ENCODE measurements at places on chromosomes 12 and 14. TPM values are rescaled to one million over a fixed set of nuclear protein-coding genes. Genes with fewer than 3 reads are reported as not detected.
A peak's percentile ranks its signal among the peaks of the same experiment; 100 is the strongest.

RNASE8 gene
- not detected for polyA plus RNA-seq

TSPAN19 gene
- 0.94 TPM for polyA plus RNA-seq

DAO gene
- polyA plus RNA-seq: 1.3 TPM

SLC35E3 gene
- 17.1 TPM for polyA plus RNA-seq

ABCD2 gene
- polyA plus RNA-seq: 0.04 TPM

PRB2 gene
- polyA plus RNA-seq: not detected

CEP170B gene
- polyA plus RNA-seq: 16.3 TPM

MMAB gene
- polyA plus RNA-seq: 43.1 TPM

OAS2 gene
- 8.8 TPM for polyA plus RNA-seq

- DNase-seq: no peak
Measured at GRCh38 chr12:3520168-3520567, 29.2 kb downstream of the PRMT8 start.

DNA sequence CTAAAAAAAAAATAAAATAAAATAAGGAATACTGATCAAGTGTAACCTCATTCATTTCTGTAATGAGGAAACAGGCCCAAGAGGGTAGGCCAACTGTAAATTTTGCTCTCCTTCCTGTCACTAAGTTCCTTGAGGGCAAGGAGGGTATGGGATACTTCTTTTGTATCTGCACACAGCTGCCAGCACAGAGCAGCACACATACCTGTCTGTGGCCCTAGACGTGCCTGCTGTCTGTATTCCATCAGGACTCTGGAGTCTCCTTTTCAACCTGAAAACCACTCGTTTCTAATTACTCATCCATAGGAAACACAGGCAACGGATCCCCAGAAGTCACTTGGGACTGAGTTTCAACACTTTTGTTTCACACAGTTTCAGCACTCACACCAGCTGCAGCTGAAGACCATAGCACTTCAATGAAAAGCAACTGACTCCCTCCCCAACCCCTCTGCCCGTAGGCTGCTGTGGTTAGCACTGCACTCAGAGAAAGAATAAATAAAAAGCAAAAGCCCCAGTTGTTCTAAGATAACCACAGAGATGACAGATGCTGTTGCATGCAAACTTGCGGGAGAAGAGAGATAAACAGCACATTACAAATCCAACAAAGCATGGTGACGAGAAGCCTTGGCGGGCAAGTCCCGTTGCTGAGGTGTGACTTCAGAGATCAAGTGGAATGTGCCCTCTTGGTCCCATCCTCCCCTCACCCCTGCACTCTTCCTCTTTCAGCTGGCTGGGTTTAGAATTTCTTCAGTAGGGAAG lies 24.9 kb downstream of the CRACR2A start:
- no peak for DNase-seq

DNA sequence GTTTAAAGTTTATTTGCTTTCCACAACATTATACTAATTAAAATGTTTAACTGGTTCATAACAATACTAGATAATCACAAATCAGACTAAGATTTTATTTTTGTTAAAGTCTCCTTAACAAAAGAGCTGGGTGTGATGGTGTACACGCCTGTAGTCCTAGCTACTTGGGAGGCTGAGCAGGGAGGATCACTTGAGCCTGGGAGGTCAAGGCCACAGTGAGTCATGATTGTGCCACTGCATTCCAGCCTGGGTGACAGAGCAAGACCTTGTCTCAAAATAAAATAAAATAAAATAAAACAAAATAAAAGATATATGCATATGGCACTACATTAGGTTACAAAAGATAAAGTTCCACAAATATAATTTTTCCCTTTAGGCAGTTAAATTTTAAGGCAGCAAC lies 5.6 kb downstream of the MIS18BP1 start:
- DNase-seq: no peak

GRCh38 chr12:12008931-12009611 lies 61.7 kb upstream of the BCL2L14 start:
- DNase-seq: peak; percentile 49

- no peak for DNase-seq
Measured at GRCh38 chr12:104386461-104386860, 70.3 kb upstream of the CHST11 start.

- no peak for DNase-seq
Measured at GRCh38 chr12:58106195-58106594, 164.8 kb downstream of the ATP23 start.

DNA sequence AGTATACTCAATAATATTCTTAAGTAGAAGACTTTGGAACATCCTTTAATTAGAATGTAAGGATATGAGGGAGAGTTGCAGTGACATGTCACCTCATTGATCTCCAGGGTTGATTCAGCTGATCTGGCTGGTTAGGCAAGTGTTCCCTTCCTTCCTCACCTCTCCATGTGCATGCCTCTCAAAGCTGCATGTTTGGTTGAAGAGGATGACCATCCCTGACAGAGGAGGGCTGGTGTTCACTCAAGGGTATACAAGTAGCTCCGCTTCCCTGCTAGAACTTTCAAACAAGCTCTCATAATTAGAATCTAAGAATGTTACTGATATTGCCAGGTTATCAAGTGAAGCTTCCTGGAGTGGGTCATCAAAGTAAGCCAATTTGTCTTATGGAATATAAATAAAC lies 341.1 kb upstream of the FLRT2 start:
- no peak for DNase-seq

DNA sequence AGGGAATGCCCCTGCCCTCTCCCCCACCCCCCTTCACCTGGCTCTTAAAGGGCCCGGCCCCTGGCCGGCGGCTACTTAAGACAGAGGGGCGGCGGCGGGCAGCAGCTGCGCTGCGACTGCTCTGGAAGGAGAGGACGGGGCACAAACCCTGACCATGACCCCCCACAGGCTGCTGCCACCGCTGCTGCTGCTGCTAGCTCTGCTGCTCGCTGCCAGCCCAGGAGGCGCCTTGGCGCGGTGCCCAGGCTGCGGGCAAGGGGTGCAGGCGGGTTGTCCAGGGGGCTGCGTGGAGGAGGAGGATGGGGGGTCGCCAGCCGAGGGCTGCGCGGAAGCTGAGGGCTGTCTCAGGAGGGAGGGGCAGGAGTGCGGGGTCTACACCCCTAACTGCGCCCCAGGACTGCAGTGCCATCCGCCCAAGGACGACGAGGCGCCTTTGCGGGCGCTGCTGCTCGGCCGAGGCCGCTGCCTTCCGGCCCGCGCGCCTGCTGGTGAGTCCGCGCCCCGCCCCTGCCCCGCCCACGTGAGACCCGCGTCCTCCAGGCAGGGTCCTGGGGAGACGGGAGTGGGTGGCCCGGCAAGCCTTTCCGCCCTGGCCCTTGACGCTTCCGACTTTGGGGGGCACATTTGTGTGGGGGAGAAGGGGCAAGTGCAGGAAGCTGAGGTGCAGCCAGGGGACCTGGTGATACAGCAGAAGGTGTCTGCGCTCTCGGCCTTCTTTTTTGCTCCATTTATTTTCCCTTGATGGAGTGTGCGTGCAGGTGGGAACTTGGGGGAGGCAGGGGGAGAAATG lies at the start of gene IGFBP6:
IGFBP6 (plus strand) TSS at position 104 of the 790 bp plus-strand sequence; CDS start at position 155, 51 bp downstream.
- peak; percentile 44 for DNase-seq

DNA sequence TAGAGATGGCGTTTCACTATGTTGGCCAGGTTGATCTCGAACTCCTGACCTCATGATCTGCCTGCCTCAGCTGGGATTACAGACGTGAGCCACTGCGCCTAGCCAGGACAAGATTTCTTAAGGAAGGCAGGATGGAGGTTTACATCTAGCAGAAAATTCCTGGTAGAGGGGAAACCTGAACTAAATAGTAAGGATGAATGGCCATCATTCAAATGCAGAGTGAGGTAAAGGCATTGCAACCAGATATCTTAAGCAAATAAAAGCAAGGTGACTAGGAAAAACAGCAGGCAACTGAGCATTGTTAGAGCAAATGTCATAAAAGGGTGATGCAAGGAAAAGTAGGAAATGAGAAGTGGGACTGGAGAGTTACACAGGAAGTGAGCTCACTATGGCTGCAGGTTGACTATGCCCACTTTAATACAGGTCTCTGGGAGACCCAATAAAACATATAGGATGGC lies 133.0 kb downstream of the SOX5 start:
- no peak for DNase-seq

- DNase-seq: no peak
Measured at GRCh38 chr12:49108958-49109404, 1.7 kb downstream of the LMBR1L start.

GRCh38 chr12:85385406-85385805 lies 105.4 kb downstream of the ALX1 start:
- DNase-seq: no peak

DNA sequence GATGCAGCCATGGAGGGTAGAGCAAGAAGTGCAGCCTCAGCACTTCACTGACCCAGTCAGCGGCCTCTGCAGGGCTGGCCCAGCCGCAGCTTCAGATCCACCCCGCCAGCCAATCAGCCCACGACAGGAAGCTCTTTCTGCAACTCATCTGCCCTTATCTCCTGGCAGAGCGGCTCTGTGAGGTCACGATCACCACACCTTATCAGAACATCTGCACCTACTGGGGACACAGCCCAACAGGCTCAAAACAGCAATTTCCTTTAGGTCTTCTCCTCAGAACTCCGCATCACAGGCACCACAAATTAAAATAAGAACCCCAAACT lies 287.3 kb downstream of the BCL11B start:
- DNase-seq: no peak

- no peak for DNase-seq
Measured at GRCh38 chr14:104550861-104551728, 28.5 kb upstream of the C14orf180 start.

DNA sequence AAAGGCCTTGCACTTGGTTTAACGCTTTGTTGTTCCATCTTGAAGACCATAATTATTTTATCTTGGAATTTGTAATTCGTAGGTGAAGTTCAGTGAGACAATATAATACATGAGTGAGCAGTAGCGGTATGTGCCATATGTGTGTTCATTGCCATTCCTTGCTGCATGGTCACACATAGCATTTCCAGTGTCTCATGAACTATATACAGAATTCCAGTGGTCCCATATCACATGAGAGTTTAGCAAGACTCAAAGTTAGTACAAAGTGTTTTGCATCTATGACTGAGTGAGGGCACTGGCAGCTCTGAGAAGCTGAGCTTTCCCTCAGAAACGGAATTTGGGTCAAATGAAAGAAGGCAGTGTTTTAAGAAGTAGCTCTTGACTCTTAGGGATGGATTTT lies 359.8 kb downstream of the FOXG1 start:
- no peak for DNase-seq

GRCh38 chr14:33728010-33728498 lies 222.8 kb downstream of the EGLN3 start:
- DNase-seq: no peak

DNA sequence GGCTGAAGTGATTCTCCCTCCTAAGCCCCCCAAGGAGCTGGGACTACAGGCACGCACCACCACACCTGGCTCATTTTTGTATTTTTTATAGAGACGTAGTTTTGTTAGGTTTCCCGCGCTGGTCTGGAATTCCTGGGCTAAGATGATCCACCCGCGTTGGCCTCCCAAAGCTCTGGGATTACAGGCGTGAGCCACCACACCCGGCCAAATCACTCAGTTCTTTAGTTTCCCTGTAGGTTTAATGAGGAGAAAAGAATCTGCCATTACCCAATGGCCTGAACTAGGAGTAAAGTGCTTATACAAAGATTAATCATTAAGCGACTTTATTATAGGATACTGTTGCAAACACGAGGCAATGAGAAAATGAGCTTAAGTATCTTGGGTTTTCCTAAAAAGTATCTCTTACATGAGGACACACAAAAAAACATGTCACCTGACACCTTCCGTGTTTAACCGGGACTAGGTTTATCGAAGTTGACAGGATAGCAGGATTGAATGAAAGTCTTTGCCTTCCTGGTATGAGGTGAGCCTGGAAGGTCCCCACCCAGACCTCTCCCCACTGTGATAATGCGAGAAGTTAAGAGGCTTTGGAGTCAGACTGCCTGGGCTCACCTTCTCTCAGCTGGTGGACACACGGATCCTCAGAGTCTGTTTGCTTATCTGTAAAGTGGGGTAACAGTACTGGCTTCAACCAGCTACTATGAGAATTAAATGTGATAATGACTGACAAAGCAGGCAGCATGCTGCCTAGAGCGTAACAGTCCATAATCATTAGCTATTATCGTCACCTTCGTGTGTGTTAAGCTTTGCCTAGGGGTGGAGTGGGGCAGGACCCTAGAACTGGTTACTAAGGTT lies 133.5 kb upstream of the KRAS start:
- no peak for DNase-seq

DNA sequence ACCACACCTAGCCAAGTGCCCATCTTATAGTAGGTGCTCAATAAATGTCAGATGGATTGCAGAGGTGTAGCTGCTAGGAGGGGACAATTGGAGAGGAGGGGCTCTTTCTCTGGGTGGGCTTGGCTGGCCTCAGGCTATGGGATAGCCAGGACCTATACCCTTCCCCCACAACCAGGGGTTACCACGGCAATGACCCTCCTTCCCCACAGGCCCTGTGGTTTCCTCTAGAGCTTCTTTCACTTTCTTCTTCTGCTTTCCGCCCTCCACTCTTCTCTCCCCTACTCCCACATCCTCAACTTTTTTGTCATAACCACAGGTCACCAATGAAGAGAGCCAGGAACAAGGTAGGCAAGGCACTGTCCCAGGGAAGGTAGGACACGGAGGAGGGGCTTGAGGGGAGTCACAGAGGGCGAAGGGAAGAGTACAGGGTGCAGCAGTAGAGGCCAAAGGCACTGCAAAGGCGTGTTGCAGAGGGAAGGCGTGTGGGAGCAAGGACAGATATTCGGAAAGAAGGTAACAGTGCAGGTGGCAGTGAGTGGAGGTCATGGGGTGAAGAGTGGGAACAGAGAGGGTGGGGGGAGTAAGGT lies 1.9 kb upstream of the ITGB7 start:
- no peak for DNase-seq

DNA sequence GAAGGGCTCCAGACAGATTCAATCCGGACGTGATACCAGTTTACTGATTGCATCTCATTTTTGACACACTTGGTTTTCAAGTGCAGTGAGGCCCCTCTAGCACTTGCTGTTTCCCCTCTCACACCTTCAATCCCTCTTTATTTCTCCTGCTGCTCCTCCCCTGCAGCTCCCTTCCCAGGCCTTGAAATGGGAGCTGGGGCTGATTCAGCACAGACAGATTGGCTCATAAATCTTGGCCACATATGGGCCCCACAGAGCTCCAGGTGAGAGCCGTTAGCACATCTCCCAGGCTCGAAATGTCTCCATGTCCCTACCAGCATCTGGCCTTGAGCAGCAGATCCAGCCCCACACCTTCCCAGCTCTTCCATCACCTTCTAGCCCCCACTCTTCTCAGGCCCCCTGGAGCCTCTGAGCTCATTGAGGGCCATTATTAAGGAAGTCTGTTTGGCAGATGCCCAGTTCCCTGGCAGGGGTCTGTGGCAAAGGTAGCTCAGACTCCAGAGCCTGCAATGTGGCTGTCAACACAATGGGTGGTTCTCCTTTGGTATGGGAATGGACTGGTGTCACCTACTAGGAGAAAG lies 220.3 kb upstream of the FKBP4 start:
- no peak for DNase-seq

- DNase-seq: no peak
Measured at GRCh38 chr12:53378222-53378621, 1.8 kb upstream of the SP1 start.

DNA sequence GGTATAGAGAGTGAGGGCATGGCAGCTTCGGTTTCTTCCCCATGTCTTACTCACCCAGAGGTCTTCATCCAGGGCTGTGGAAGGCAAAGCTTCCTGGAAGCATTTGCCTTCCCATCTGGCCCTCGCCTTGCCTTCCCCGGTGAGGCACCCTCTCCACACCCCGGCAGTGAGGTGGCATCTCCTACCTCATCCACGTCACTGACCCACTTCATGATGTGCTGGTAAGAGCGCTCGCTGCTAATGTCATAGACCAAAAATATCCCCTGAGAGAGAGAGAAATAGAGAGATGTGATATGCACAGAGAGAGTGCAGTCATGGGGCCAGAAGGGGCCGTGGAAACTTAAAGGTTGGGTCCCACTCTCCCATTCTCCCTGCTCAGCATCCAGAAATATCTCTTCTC lies 8.3 kb upstream of the GPX2 start:
- no peak for DNase-seq

- no peak for DNase-seq
Measured at GRCh38 chr14:61652526-61653262, 42.6 kb upstream of the HIF1A start.

All from right renal pelvis (tissue), 4 donors.